ENCODE measurements at places on chromosomes 2 and 18.

DNA sequence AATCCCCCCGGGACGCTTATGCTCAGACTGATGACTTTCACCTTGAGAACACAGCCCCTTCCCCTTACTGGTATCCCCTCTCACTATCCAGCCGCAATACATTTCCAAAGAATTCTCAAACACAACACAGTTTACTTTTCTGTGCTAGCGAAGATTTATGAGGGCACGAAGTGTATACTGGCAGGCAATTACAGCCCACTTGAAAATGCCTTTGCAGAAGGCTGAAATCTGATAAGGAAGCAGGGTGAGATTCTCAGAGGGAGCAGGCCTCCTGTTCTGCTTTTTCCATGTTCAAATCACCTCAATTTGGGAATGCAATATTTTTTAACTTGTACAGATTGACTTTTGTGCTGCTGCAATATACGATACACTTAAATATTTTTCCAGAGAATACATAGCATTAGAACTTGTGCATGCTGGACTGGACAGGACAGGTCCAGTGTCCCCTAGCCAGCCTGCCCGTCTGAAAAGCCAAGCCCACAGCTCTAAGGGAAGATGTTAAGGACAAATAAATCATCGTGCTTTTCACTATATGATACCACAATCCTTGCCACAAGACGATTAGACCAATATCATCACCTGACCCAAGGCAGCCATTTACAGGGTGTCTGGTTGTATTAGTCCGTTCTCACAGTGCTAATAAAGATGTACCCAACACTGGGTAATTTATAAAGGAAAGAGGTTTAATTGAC lies 262.1 kb downstream of the EPHA4 start:
- no peak for DNase-seq

GRCh38 chr2:163210430-163210918 lies 371.9 kb upstream of the KCNH7 start:
- no peak for DNase-seq

DNA sequence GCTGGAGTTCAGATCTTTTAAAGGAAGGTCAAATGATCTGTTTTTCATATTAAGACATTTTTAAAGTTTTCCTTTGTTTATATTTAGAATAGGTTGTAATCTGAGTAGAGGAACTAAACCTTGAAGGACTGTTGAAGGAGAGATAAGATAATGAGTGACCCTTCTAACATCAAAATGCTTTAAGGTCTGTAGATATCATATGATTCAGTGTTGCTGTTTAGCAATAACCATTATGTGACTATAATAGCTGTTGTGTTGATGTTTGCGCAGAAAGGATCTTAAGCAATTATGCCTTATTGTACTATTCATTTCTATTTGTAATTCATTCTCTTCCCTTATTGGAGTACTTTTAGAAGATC lies 60.0 kb downstream of the SLC16A14 start:
- no peak for DNase-seq

GRCh38 chr2:86570059-86570458 lies 6.8 kb upstream of the CHMP3 start:
- no peak for DNase-seq

Data from gastrocnemius medialis (tissue), 4 donors.